ENCODE measurements at places on chromosomes 12 and 14.

- no peak for DNase-seq
Measured at GRCh38 chr14:104296388-104297312, 158.3 kb downstream of the KIF26A start.

- no peak for DNase-seq
Measured at GRCh38 chr12:23561364-23562345, 387.8 kb downstream of the SOX5 start.

- no peak for DNase-seq
Measured at GRCh38 chr12:29234965-29235626, 86.0 kb downstream of the FAR2 start.

DNA sequence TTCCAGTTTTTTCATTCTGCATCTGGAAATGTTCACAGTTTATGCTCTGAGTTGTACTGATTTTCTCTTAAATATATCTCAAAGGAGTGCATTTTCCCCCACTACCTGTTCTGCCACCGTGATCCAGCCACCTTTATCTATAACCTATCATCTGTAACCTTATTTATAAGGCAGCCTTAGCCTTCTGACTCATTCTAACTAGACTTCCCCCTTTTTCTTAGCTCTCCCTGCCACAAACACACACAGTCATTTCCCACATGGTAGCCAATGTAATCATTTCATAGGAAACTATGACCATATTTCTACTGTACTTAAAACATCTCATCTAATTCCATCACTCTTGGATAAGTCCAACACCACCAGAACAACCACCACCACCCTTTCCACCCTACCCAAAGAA, 10.8 kb upstream of the GYS2 start:
- DNase-seq, result peak; percentile 19

- DNase-seq, result no peak
Measured at GRCh38 chr12:100494538-100494937, 20.9 kb downstream of the NR1H4 start.

- DNase-seq, result no peak
Measured at GRCh38 chr12:93256256-93256969, 121.3 kb upstream of the NUDT4 start.

DNA sequence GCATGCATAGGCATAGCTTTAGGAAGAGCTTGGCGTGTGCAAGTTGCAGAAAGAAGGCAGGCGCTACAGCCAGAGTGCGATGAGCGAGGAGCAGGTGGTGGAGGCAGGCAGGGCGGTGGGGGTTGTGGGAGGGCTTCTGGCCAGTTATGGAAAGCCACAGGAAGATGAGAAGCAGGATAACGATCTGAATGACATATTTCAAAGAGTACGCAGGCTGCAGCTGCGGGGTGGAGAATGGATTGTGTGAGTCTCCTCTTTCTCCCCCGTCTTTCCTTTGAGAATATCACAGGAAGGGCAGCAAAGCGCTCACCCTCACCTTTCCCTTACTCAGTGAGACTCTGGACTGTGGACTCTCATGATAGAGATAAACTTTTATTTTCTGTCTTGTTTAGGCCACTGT, 48.7 kb upstream of the PLXNC1 start:
- no peak for DNase-seq

GRCh38 chr12:76820888-76821482, 57.1 kb downstream of the ZDHHC17 start:
- DNase-seq, result no peak

DNA sequence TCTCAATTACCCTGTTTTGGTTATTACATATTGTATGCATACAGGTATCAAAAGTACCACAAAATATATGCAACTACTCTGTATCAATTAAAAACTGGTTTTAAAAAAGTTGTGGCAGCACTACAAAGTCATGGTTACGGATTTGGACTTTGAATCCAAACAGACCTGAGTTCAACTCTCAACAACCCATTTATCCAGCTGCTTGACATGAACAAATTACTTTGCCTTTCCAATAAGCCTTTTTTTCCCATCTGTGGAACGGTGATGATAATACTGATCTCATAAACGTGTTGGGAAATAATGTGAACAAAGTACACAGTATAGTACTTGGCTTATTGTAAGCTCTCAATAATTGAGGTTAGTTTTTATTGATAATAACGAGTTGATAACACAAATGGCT, 85.0 kb downstream of the MNAT1 start:
- DNase-seq, result no peak

DNA sequence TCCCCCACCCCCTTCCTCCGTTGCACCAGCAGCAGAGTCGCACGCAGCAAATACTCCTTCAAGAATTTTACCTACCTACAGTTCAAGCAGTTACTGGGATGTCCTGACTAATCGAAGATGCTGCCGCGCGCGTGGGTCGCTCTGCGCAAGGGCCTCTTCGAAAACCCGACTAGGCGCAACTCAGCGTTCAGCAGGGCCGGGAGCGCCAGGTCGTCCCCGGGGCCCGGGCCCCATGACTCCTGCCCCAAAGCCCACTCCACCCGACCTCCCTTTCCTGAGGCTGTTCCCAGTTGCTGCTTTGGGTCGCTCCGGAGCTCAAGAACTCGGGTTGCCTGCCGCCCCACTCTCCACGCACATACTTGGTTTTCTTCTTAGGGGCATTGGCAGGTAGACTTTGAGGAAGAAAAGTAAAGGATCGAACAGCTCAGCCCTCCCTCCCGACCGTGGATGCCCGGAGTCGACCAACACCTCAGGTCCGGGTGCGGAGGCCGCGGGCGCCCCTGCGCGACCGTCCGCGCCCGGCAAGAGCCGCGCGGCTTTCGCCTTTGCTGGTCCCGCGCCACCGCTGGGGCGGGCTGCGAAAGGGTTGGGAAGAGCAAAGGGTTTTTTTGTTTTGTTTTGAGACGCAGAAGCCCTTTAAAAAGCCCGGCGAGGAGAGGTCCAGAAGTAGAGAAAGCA, 1.9 kb downstream of the BMP4 start:
- no peak for DNase-seq

DNA sequence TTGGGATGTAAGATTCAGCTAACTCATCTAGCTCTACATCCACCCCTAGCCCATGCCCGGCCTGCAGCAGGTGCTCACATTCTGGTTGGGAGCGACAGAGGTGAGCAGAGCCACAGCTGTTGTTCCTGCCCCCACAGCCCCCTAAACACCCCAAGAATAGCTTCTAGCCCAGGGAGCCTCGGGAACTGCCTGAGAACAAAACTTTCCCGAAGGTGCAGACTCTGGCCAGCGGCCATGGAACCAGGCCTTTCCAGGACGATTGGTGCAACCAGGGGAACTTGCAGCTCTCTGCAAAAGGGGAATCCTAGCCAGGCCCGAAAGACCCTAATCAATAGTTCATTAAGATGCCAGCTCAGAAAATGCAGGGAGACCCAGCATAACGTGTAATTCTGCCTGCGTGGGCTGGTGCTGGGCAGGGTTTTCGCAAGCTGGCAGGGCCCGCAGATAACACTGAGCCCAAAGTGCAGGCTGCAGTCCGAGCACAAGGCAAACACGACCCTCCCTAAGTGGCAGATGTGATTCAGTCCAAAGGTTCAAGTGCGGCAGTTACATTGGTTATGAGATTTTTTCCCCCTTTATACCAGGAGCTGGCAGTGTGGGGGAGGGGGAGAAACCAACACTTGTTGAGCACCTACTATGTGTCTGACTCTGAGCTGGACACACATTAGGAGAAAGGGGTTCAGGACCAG, 122.5 kb upstream of the MAP1LC3B2 start:
- no peak for DNase-seq

DNA sequence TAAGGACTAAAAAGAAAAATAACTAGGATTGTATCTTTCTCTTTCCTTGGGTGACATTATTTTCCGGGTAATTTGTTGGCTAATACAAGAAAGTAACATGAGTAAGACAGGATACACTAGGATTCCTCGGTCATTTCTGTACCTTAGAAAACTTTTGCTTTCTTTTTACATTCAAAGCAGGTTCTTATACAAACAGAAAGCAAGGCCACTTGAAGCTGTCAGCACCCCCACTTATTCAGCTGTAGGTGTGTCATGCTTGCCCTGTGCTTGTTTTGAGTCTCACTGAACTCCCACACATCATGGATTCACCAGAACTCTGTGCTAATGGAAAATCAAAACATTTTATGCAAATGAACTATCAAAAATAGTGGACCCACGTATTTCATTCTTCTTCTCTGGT, 266.8 kb upstream of the CLEC14A start:
- DNase-seq, result no peak

- DNase-seq, result no peak
Measured at GRCh38 chr12:125049093-125049458, 16.2 kb upstream of the AACS start.

DNA sequence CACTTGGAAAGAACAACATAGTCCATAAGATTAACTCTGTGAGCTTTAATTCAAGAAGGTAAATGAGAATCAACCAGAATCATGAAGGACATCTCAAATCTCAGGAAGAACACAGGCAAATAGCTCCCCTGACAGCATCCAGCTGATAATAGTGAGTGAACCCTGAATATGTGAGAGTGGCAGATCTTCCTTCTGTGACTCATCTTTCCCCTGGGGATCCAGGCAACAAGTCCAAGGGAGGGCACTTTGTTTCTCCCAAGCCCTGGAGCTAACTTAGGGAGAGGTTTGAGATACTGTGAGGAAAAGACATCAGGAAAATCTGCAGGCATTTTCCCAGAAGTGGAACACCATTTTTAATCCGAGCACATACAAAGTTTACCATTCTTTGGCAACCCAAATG, 763.9 kb upstream of the MGAT4C start:
- DNase-seq, result no peak

Measured in stimulated activated CD4-positive, alpha-beta T cell treated with anti-CD3 and anti-CD28 coated beads, Interleukin-1b, Interleukin-23, amount 100 ng/mL, for 48 hours (primary cell).